ENCODE measurements at places on chromosomes 6 and 20. TPM values are rescaled to one million over a fixed set of nuclear protein-coding genes. Genes with fewer than 3 reads are reported as not detected.

GRCh38 chr6:15619330-15619729 is 43.5 kb downstream of the DTNBP1 start:
- no peak overlapping the region for H3K27ac ChIP-seq
- no peak for DNase-seq
- H3K36me3 ChIP-seq = no peaks in the 10 kb centered on the region
- no peaks in the 10 kb centered on the region for H3K27me3 ChIP-seq
- H3K4me1 ChIP-seq = no peaks in the 10 kb centered on the region

DNA sequence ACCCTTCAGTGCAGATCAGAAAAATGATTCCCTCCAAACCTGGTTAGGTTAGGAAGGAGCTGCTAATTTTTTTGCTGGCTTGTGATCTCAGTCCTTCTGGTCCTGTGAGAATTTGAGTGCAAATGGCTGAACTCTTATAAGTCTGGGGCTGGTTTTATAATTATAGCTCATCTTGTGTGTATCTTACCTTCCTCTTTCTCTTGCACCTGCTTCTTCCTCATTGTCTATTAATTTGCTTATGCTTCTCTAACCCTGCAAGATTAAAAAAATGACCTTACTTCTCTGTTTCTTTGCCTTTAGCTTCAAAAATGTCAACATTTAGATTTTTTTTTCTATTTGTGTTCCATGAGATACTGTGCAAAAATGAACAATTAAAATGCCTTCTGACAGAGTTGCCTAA is 576.2 kb downstream of the DHX35 start:
- H3K27me3 ChIP-seq = no peaks in the 10 kb centered on the region
- DNase-seq = no peak
- no peak overlapping the region for H3K4me3 ChIP-seq
- no peaks in the 10 kb centered on the region for H3K36me3 ChIP-seq
- no peaks in the 10 kb centered on the region for H3K4me1 ChIP-seq
- no peak overlapping the region for H3K27ac ChIP-seq

- H3K4me1 ChIP-seq = peaks cover 4% of the 10 kb centered on the region
- no peak overlapping the region for H3K4me3 ChIP-seq
- DNase-seq = no peak
- no peaks in the 10 kb centered on the region for H3K36me3 ChIP-seq
- peaks cover 9% of the 10 kb centered on the region for H3K27me3 ChIP-seq
Measured at GRCh38 chr20:64084685-64085152, 521 bp upstream of the LKAAEAR1 start.

Gene TRIM27
- total RNA-seq = 106 TPM

Gene ADGRF5
- 22.5 TPM for total RNA-seq

Gene CPNE5
- total RNA-seq = 0.96 TPM

Gene EYA2
- 5.4 TPM for total RNA-seq
